Activated naive CD4-positive, alpha-beta T cell (primary cell): ENCODE measurements at places on chromosomes 5 and 9.

GRCh38 chr9:20379804-20380225 is 242.5 kb downstream of the MLLT3 start:
- no peak for DNase-seq

- DNase-seq, result no peak
Measured at GRCh38 chr5:83563631-83564030, 92.1 kb downstream of the VCAN start.

DNA sequence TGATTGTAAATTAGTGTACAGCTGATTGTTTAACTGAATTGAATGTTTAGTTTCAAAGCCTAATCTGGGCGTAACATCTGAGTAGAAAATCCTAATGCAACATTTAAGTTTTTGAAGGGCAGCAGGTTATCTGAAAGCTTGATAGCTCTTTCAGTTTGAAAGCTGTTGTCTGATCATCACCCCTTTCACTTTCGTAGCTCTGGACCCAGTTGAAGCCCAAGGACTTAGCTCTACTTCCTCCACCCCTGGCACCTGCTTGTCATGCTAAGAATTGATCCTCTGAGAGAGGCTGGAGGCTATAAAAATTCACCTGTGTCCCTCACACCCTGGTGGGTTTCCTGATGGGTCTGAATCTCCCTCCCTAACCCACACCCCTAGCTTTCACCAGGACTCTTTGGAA is 86.0 kb downstream of the ZFAND5 start:
- no peak for DNase-seq

- DNase-seq, result no peak
Measured at GRCh38 chr5:156893517-156893916, 43.4 kb downstream of the PPP1R2B start.

DNA sequence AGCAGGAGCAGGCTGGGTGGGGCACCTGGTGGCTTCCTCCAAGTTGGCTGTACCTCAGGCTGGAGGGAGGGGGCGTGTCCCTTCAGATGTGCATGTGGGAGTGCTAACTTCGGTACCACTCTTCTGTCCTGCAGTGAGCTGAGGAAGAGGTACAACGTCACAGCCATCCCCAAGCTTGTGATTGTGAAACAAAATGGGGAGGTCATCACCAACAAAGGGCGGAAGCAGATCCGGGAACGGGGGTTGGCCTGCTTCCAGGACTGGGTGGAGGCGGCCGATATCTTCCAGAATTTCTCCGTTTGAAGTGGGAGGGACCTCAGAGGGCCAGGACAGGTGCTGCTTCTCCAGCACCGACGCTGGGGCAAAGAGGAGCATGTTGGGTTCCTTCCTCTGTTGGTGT is 9.3 kb downstream of the NXNL2 start:
- no peak for DNase-seq

GRCh38 chr9:126221480-126221879 is 105.1 kb upstream of the MVB12B start:
- no peak for DNase-seq

GRCh38 chr9:129666575-129666974 is 1.1 kb downstream of the PRRX2 start:
- DNase-seq, result no peak

GRCh38 chr9:110115826-110116542 is 92.0 kb downstream of the C9orf152 start:
- no peak for DNase-seq

DNA sequence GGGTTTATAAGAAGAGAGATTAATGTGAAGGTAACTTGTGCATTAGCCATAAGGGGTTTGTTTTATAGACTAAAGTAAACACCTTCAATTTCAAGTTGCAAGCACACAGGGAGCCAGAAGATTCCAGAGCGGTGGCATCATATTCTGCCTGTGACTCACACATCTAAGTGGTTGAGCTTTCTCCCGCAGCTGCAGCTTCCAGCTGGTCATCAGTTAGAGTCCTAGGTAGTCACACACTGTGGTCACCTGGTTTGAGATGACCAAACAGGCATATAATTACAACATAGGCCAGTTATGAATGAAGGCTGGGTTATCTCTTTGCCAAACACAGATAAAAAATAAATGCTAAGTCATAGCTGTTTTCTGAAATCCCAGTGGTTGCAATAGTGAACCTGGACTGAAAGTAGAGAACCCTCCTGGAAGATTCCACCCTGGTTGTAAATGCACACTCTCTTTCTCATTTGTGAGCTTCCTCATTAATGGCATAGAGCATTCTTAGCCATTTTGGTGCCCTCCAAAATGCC is 171.3 kb downstream of the GDNF start:
- no peak for DNase-seq

GRCh38 chr9:77546376-77546950 is 101.7 kb downstream of the GNA14 start:
- no peak for DNase-seq

DNA sequence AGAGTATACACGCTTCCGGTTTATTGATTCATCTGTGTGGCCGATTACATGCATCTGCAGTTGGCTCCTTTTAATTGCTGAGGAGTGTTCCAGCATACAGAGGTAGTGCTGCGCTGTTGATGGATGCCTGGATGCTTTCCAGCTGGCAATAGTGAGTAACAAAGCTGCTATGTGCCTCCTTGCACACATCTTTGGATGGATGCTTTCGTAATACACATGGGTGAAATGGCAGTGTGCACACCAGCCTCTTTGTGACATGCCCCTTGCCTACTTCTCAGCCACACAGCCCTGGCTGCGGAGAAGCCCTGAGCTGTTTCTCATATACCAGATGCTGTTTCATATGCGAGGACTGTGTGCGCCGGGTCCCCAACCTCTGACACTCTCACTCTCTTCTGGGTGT is 151.0 kb downstream of the GADD45G start:
- DNase-seq, result no peak
